NCI-H187 (cell line): ENCODE measurements at places on chromosomes 7 and 10.

- DNase-seq, result no peak
Observed at GRCh38 chr10:21084700-21085099, 187.6 kb upstream of the NEBL start.

DNA sequence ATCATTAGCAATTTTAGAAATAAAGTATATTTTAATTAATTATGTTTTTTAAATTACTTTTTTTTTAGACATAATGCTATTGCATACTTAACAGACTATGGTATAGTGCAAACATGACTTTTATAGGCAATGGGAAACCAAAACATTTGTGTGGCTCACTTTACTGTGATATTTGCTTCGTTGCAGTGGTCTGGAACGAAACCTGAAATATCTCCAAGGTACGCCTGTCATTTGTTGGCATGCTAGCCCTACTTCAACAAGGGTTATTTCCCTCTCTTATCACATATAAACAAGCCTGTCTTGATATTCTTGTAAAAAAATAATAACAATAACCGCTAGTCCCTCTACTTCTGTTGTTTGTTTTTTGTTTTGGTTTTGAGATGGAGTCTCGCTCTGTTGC, 74.2 kb downstream of the TYW1B start:
- no peak for DNase-seq

- no peak for DNase-seq
Observed at GRCh38 chr10:110897184-110897583, 21.8 kb downstream of the BBIP1 start.

DNA sequence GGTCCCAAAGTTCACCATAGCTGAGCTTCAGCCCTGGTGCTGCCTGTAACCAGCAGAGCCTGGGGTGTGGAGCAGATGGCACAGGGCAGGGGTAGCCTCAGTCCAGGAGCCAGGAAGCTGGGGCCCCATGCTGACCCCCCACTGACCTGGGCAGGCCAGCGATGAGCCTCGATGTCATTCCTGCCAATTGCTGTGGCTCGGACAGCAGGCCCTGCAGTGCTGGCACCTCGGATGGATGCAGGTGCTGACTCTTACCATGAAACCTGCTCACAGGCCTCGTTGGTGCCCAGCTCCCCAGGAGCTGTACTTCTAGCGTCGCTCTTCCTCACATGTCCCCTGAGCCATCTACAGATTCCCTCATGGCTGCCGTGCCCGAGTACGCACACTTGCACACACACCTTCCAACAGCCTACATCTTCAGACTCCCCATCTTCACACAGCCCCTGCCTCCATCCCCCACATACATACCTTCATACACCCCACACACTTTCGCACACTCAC, 46.8 kb upstream of the PCBD1 start:
- DNase-seq, result no peak

DNA sequence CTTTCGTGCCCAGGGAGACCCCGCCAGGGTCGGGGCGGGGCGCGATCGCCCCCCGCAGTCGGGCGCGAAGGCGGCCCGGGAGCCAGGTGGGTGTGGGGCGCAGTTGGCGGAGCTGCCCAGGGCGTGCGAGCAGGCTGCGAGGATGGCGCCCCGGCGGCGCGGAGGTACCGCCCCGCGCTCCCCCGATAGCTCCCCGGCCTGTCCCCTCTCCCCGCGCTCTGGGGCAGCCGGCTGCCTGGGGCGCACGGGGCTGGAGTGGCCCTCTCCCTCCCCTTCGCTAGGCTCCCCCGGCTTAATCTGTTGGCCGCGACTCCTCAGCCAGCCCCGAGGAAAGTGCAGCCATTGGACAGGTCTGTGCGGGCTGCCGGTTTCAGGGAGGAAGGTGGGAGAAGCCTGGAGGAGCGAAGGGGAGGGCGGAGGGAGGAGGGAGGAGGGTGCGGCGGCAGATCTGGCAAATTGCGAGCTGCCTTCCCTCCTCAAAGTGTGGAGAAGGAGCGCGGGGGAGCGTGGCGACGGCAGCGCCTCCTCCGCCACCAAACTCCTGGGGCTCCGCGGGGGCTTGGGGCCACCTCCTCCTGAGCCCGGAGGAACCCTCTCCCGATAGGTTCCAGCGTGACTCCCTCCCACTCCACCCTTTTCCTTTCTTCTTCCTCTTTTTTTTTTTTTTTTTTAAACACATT, 361 bp upstream of the PLXDC2 start:
- DNase-seq, result no peak

DNA sequence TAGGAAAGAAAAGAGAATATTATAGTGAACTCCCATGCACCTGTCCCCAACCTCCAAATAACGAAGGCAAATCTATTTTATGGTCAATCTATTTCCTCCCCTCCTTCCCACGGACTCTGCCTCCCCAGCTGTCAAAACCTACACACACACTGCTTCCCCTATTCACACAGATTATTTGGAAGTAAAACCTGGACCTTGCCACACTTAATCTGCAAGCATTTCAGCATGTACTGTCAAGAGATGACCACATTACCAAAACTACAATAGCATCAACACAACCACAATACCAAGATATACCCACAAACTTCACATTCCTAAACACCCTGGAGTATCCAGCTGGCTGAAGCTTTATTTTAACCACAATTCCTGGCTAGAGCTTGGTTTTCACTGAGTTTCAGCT, 27.8 kb upstream of the KCNK18 start:
- no peak for DNase-seq

GRCh38 chr10:21797984-21798765, 205.4 kb downstream of the DNAJC1 start:
- DNase-seq, result no peak

- no peak for DNase-seq
Observed at GRCh38 chr10:77493851-77494261, 143.8 kb downstream of the KCNMA1 start.

DNA sequence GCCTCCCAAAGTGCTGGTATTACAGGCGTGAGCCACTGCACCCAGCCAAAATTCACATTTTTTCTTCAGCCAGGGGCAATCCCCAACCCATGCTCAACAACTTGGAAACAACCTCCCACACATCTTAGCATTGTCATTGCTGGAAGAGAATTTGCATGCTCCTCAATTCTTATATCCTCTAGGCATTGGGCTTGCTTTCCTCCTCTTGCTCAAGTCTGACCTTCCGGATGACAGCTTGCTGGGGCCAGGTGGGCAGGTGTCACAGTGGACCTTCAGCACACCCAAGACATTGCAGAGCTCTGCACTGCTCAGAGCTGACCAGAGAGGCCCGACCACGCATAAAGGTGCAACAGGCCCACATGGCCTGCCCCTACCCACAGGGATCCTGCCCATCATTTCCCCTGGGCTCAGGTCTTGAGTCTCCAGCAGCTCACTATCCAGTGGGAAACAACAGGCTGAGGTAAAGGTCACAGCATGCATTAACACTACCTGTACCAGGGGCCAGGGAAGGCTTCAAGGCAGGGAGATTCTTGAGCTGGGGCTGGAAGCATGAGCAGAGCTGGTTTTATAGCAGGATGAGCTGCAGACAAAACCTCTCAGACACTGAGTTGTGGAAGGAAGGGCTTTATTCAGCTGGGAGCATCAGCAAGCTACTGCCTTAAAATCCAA, 6.8 kb upstream of the GPR15LG start:
- no peak for DNase-seq

DNA sequence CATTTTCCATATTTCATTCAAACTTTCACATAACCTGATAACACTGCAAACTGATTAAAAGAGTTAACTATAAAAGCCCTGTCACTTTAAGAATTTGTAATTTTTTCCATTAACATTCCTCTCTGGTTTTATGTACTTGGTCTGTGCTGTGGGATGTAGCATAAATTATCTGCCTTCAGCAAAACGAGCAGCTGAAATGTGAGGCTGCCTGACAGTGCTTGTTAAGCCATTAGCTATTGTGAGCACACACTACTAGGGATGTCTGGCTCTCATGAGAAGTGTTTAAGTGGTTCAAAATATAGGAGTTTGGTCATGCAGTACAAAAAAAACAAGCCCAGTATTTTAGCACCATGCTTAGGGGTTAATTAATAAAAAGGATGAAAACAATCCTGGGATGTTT, 63.0 kb downstream of the HOXA1 start:
- peak; percentile 35 for DNase-seq
